Activated naive CD4-positive, alpha-beta T cell treated with anti-CD3 and anti-CD28 coated beads, Interleukin-2, amount 50 U/mL, for 72 hours (primary cell): ENCODE measurements at places on chromosomes 2 and 18. TPM values are rescaled to one million over a fixed set of nuclear protein-coding genes. Genes with fewer than 3 reads are reported as not detected.

Gene CTNNA2
- total RNA-seq: not detected

Gene DLX1
- not detected for total RNA-seq

Gene ZSWIM2
- total RNA-seq: not detected

Gene BOLL
- total RNA-seq: not detected

Gene SLC11A1
- total RNA-seq: not detected

DNA sequence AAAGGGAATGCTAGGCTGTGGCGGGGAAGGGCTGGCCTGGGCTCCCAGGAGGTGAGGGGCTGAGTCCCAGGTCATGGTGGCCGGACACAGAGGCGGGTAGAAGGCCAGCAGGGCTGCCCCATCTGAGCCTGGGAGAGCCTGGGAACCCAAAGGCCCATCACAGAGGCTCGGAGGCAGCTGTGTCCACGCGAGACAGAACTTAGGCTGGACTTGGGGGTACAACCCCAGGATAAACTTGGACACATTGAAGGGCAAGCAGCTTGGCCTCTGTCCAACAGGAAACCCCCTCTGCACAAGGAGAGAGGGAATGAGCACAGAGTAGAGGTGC is 95.9 kb downstream of the ZFP36L2 start:
- no peak for DNase-seq

GRCh38 chr2:85541753-85542457 is 2.9 kb downstream of the MAT2A start:
- no peak for DNase-seq

DNA sequence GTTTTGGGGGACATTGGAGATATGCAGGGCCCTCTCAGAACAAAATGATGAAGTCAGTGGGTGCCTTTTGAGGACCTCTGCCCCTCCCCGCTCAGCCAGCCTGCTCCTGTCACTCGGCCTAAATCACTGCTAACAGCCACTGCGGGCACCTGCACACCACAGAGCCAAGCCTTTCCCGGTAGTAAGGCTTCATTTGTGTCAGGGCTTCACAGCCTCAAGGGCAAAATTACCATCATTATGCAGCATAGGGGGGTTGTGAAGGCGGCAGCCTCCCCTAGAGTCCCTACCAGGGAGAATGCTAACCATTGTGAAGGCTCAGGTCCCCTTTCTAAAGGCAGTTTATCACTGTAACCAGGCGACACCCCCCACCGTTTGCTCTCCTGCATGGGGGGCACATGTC is 519.8 kb upstream of the MYT1L start:
- no peak for DNase-seq

DNA sequence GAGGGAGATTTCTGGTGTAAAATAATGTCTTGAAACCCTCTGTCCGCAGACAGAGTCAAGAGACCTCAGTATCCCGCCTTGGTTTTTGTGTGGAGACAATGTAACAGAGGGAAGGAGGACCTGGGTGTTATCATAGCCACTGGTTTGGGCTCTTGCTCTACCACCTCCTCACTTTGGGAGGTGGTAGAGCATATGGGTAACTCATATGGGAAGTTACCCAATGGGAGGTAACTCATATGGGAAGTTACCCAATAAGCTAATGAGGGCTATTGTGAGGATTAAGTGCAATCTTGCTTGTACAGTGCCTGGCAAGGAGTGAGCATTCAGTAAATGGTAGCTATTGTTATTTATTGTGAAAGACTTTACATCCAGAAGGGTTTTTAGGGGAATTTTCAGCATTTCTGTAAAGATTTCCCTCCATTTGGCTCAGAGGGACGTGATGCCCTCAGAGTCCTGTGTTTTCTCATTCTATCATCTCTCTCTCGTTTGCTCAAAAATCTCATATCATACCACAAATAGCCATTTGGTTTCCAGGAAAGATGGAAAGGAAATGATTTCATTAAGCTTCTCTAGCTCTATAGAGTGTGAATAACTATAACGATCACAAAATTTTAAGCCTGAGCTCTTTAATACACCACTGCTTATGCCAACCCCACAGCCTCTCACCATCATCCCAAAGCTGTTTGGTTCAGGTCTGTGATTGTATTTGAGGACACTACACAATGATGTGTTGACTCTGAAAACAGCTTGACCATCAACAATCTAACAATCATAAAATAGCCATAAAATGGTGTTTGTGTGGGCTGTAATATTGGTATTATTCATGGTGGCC is 307.7 kb downstream of the STK39 start:
- DNase-seq: no peak

- DNase-seq: no peak
Measured at GRCh38 chr2:112201696-112202430, 53.0 kb downstream of the ZC3H8 start.

- no peak for DNase-seq
Measured at GRCh38 chr2:30029804-30030203, 108.4 kb upstream of the ALK start.
